Activated T-helper 1 cell treated with anti-CD3 and anti-CD28 coated beads, Interleukin-2, amount 50 U/mL, for 16 hours (primary cell): ENCODE measurements at places on chromosomes 3 and 15.

DNA sequence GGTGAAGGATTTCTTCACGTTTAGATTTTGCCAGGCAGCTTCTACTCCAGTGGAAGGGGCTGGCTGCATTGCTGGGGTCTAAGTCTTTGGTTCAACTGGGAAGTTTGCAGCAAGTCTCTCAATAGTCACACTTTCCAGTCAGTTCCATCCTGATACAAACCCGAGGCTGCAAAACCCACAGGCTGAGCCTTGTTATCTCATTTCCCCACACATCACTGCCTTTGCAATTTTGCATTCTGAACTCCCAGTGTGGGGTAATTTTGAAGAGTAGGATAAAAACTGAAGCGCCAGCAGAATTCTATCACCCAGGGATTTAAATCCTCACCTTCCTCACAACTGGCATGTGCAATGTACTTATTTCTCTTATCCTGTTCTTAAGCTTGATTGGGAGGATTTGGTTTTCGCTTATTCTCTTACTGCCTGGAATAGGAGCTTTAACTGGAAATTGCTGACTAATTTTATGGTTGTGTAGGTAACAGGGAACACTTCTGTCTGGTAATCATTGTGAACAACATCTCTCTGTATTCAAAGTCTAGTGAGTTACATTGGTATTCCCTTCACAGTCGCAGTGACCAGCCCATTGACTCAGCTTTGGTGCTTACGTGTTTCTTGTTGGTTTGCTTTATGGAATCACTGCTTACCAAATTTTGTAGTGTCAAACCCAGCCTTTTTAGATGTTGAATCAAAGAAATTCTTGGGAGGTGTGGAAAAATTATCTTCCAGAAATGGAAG, 142.0 kb upstream of the TOPAZ1 start:
- no peak for DNase-seq

DNA sequence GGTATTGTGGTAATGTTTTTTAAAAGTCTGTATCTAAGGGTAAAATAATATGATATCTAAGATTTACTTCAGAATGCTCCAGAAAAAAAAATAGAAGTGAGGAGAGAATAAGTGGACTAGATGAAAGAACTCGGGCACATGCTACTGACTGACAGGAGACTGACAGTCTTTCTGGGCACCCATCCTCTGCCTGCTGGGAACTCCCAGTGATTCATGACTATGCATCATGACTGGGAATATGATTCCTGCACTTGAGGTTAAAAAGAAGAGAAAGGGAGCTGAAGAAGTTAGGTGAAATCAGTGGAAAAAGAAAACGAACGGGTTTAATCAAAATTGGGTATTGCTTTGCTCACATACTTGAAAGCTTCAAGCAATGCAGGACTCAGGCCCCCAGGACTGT, 35.7 kb upstream of the SPSB4 start:
- no peak for DNase-seq

- no peak for DNase-seq
Observed at GRCh38 chr3:7710284-7710683, 791.3 kb upstream of the LMCD1 start.

- DNase-seq = no peak
Observed at GRCh38 chr3:185402561-185402960, 39.6 kb downstream of the MAP3K13 start.

- DNase-seq = no peak
Observed at GRCh38 chr3:16366-16765, 180.2 kb upstream of the CHL1 start.

DNA sequence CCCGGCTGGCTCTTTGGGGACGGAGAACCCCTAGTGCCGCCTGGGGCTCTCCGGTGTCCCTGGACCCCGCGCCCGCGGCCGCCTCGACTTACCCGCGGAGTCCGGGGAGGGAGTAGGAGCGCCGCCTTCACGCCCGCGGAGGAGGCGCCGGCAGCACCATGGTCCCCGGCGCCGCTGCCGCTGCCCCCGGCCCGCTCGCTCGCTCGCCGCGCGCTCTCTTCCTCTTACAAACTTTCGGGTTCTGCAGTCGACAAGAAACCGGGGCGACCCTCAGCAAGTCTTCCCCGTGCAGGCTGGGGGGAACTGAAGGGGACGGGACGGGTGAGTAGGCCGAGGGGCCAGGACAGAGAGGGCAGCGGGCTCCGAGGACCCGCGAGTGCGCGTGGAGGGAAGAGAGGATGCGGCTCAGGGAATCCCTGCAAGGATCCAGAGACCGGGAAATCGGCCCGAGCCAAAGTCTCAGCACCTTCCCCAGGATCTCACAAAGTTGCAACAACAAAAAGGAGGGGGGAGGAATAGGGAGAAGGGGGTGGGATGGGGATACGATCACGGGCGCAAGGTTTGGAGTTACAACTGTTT, 2.0 kb downstream of the FOXP1 start:
- DNase-seq = peak; percentile 7

- DNase-seq = no peak
Observed at GRCh38 chr3:42668793-42669217, 15.3 kb downstream of the ZBTB47 start.

DNA sequence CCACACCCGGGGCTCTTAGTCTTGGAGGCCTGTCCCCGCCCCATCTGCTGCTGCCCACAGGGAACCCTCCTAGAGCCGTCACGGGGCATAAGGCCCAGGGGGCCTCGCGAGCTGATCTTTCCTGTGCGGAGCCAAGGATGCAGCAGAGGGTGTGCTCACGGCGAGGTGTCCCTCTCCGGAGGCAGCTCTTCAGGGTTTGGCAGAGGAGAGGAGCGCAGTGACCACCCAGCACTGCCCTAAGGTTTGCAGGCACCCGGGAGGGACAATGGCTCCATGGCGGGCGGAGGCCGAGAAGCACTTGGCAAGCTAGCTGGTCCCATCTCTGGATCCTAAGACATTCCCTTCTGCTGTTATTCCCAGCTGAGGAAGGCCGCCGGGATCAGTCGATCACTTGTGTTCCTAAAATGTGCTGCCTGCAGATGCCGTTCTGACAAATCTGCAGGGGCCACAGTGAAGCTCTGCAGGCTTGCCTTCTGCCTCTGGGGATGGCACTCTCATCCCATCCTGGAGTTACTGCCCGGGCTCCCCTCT, 47.4 kb upstream of the PCSK6 start:
- DNase-seq = no peak

GRCh38 chr3:172077197-172077757, 37.9 kb downstream of the FNDC3B start:
- DNase-seq = no peak

- no peak for DNase-seq
Observed at GRCh38 chr3:32316319-32316718, 75.3 kb upstream of the CMTM7 start.

- DNase-seq = no peak
Observed at GRCh38 chr15:90291679-90292356, 26.3 kb downstream of the NGRN start.

GRCh38 chr3:190375246-190375645, 12.7 kb upstream of the CLDN16 start:
- DNase-seq = no peak

GRCh38 chr3:60096403-60096802, 1046.6 kb upstream of the CFAP20DC start:
- DNase-seq = no peak

GRCh38 chr3:194080913-194081800, 54.8 kb upstream of the HES1 start:
- DNase-seq = no peak

DNA sequence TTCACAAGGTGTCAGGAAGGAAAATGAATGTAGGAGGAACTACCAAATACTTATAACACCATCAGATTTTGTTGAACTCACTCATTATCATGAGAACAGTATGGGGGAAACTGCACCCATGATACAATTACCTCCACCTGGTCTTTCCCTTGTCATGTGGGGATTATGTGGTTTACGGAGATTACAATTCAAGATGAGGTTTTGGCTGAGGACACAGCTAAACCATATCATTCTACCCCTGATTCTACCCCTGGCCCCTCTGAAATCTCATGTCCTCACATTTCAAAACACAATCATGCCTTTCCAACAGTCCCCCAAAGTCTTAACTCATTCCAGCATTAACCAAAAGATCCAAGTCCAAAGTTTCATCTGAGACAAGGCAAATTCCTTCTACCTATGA, 17.1 kb upstream of the PLSCR1 start:
- no peak for DNase-seq

DNA sequence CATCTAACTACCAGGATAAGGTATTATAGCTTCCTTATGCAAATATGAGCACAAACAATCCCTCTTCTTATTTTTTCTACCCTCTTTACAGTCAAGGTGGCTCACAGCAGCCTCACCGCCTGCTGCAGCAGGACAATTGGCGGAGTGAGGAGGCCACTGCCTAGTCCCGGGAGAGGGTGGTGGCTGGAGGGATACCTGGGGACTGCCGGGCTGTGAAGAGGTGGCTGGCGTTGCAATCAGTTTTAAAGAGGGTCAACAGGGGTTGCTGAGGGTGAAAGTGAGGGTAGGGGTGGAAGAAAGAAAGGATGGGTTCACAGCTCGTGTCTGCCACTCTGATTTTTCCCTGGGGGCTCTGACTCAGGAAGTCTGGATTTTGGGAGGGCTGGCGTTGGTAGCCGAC, 105.1 kb upstream of the SLC6A6 start:
- no peak for DNase-seq

GRCh38 chr3:56795829-56796185, 5.9 kb downstream of the ARHGEF3 start:
- no peak for DNase-seq

DNA sequence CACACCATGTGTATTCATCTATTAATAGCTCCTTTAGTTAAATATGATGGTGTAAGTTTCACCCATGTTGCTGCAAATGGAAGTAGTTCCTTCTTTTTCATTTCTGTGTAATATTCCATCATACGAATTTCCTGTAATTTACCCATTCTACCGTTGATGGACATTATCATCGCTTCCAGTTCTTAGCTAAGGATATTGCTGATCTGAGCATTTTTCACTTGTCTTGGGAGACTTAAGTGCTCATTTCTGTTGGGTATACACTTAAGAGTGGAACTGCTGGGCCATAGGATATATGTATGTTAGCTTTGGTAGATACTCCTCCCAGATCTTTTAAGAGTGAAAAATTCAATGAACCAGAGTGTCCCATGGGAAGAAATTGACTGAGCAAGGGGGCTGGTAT, 11.0 kb downstream of the PLIN1 start:
- DNase-seq = no peak

DNA sequence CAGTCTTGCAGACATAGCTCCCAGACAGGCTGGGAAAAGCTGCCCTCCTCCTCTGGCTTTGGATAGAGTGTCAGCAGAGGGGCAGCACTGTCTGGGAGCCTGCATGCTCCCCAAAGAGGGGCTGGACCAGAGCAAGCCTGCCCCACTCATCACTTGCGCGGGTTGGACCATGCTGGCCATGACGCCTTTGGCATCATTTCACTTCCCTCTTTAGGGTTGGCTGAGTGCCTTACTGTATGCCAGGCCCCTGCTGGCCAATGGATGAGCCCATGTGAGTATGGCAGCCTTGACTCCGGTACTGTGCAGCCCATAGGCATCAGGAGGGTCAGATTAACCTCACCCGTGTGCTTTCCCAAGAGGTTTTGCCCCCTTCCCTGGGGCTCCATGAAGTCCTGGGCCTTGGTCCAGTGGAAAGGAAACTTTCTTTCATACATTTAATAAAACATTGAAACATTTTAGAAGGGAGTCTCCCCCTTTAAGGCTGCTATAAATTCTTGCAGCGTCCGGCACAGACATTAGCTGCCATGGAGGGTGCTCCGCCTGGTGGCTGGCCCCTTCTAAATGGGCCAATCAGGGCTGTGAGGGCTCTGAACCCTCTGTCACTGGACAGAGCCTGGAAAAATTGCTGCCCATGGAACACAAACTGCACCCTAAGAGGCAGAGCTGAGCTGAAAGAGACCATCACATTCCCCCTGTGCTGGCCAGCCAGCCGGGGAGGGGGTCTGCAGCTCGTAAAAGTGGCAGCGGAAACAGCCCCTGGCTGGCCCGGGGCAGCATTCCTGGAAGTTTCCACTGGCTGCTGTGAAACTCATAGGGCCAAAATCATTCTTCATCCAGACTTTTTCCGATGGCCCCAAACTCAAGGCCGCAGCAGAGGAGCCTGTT, 20.8 kb upstream of the DUSP7 start:
- DNase-seq = no peak

GRCh38 chr3:17431004-17431403, 311.4 kb downstream of the TBC1D5 start:
- DNase-seq = no peak

DNA sequence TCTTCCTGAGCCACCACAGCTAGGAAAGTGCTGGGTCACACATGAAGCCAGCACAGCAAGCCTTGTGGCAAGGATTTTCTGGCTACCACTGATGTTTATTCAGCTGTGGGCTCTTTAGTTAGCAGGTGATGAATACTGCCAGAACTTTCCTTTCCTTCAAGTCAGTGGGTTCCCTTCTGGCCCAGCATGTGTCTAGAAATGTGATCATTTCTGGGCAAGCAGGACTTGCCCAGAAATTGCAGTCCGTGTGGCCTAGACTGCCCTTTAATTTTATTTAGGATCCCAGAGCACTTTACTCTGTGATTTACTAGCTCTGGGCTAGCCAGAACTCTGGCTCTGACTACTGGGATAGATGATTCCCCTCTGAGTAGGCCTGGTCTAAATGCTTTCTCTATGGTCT, 397.5 kb downstream of the ZIC4 start:
- no peak for DNase-seq

- DNase-seq = no peak
Observed at GRCh38 chr15:90497912-90498311, 31.8 kb upstream of the CRTC3 start.

GRCh38 chr3:130857336-130858026, 36.4 kb upstream of the ATP2C1 start:
- no peak for DNase-seq
